ENCODE measurements at places on chromosomes 1 and 21. TPM values are rescaled to one million over a fixed set of nuclear protein-coding genes. Genes with fewer than 3 reads are reported as not detected.

Gene LRRC38
- not detected for total RNA-seq

Gene ROR1
- 10.7 TPM for total RNA-seq

Gene CNR2
- total RNA-seq: 0.02 TPM

Gene ADSS2
- total RNA-seq: 48.2 TPM

Gene IRF2BP2
- total RNA-seq: 75.7 TPM

Gene H3-3A
- 427 TPM for total RNA-seq

Gene DYNLT5
- total RNA-seq: not detected

Gene DCDC2B
- not detected for total RNA-seq

Gene IL19
- not detected for total RNA-seq

Gene NBPF10
- 0.78 TPM for total RNA-seq

Gene KRTAP21-2
- total RNA-seq: not detected

Gene MYOM3
- total RNA-seq: 5.8 TPM

Gene COL24A1
- not detected for total RNA-seq
